ENCODE measurements at places on chromosomes 5 and 9.

- H3K27me3 ChIP-seq = no peaks in the 10 kb centered on the region
- DNase-seq = no peak
- no peak overlapping the region for H3K27ac ChIP-seq
- H3K36me3 ChIP-seq = peaks cover 3% of the 10 kb centered on the region
- no peak overlapping the region for H3K4me3 ChIP-seq
- H3K4me1 ChIP-seq = no peaks in the 10 kb centered on the region
These were observed 22.6 kb downstream of the OGN start for GRCh38 chr9:92381775-92382174.

DNA sequence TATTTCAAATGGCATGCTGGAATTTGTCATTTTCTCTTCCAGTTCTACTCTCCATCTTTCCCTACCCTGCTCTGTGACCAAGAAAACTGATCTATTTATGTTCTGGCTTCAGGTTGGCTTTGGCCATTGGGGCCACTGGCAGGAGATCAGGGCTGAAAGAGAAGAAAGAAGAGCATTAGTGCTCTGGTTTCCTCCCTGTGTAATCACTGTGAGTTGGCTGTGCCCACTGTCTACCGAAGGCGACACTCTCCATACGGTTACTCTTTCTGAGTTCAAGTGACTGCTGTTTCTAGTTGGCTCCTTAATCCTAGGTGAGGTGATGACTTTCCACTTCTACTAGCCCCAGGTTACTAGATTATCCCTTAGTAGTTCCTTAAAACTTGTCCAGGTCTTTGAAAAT is 372.6 kb downstream of the PRELID2 start:
- no peaks in the 10 kb centered on the region for H3K4me1 ChIP-seq
- H3K27me3 ChIP-seq = no peaks in the 10 kb centered on the region
- H3K36me3 ChIP-seq = no peaks in the 10 kb centered on the region
- DNase-seq = no peak
- H3K4me3 ChIP-seq = no peak overlapping the region

DNA sequence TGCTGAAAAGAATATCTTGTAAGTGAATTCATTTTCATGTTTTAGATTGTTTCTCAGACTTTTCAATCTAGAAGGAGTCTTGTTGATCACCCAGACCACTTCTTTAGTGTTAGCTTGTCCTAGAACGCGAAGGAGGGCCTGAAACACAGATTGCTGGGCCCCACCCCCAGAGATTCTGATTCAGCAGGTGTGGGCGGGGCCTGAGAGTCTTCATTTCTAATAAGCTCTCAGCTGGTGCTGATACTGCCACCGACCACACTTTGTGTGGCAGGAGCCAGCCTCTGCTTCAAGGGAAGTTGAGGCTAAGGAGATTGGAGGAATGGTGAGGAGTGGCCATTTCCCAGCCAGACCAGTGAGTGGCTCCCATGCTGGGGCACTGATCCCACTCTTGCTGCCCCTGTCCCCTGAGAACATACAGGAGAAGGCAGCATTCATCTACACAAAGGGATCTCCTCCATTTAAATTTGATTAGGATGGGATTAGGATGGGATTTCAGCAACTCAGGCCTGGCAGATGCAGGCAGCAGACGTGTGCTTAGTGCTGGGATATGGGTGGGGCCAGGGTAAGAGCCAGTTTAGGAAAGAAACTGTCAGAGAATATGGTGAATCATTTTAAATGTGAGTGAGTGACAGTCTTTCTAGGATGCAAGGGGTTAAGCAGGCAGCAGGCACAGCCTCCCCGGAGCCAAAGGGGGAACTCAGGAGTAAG is 35.9 kb downstream of the ZNF618 start:
- no peak overlapping the region for H3K4me3 ChIP-seq
- no peak overlapping the region for H3K27ac ChIP-seq
- no peak for DNase-seq
- no peaks in the 10 kb centered on the region for H3K36me3 ChIP-seq
- H3K4me1 ChIP-seq = no peaks in the 10 kb centered on the region

DNA sequence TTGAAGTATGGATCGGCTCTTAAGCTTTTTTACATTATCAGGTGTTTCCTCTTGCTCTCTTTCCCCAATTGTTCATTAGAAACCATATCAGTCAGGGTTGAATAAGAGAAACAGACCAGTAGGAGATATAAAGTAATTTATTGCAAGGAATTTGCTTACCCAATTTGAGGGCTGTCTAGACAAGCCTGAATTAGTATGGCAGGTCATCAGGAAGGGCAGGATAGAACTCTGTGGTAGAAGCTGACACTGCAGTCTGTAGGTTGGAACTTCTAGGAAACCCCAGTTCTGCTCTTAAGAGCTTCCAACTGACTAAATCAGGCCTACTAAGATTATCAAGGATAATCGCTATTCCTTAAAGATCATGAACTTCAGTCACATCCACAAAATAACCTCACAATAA is 24.3 kb downstream of the ISOC1 start:
- peaks cover 5% of the 10 kb centered on the region for H3K4me1 ChIP-seq
- H3K4me3 ChIP-seq = no peak overlapping the region
- no peak for DNase-seq
- no peak overlapping the region for H3K27ac ChIP-seq
- no peaks in the 10 kb centered on the region for H3K27me3 ChIP-seq

GRCh38 chr5:124806373-124807077 is 60.1 kb upstream of the ZNF608 start:
- H3K36me3 ChIP-seq = no peaks in the 10 kb centered on the region
- no peak overlapping the region for H3K27ac ChIP-seq
- no peak for DNase-seq
- peaks cover 3% of the 10 kb centered on the region for H3K4me1 ChIP-seq
- no peaks in the 10 kb centered on the region for H3K27me3 ChIP-seq

- peaks cover 9% of the 10 kb centered on the region for H3K4me1 ChIP-seq
- peaks cover 19% of the 10 kb centered on the region for H3K36me3 ChIP-seq
- no peaks in the 10 kb centered on the region for H3K27me3 ChIP-seq
- no peak overlapping the region for H3K27ac ChIP-seq
These were observed 47.0 kb downstream of the GPR21 start for GRCh38 chr9:123080444-123080843.

All from memory B cell (primary cell).